CD14-positive monocyte (primary cell): ENCODE measurements at places on chromosomes 16 and 17. TPM values are rescaled to one million over a fixed set of nuclear protein-coding genes. Genes with fewer than 3 reads are reported as not detected.

DNA sequence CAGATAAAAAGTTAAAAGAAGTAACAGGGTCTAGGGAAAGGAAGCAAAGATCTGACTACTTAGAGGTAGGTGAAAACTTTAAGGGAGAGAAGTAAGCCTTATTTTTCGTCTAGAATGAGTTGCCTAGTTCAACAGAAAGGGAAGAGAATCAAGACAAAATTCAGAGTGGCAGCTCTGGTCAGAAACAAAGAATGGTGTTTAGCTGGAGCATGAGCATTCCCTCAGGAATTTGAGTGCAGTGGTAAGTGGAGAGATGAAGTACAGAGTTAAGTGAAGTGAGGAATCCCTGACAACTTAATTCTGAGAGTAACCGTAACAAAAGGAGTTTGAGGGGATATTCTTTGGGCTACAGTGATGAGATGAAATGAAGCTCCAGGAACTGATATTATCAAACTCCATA is 11.5 kb downstream of the SMG6 start:
- DNase-seq, result no peak

DNA sequence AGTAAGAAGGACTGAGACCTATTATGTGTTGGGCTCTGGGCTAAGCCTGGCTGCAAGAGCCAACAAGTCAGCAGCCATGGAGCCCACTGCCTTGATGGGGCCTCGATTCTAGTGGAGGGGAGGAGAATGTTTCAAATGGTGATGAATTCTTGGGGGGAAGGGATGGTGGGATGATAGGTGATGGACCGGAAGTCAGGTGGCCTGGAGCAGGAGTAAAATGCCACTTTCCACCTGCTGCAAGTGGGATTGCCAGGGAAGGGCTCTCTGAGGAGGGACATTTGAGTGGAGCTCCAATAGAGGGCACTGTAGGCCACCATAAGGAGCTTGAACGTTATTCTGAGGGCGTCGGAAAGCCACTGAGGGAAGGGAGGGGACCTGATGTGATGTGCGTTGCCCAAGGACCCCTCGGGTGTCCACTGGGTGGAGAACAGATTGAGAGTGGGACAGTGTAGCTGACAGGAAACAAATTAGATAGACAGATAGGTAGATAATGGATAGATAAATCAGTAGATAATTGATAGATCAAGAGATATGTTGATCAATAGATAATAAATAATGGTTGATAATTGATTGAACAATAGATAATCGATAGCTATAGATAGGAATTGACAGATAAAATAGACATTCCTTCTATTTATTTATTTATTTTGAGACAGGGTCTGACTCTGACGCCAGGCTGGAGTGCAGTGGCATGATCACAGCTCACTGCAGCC is 18.2 kb upstream of the NXPH3 start:
- DNase-seq, result peak; percentile 20

- DNase-seq, result no peak
These were observed 7.4 kb downstream of the GLIS2 start for GRCh38 chr16:4323071-4323844.

DNA sequence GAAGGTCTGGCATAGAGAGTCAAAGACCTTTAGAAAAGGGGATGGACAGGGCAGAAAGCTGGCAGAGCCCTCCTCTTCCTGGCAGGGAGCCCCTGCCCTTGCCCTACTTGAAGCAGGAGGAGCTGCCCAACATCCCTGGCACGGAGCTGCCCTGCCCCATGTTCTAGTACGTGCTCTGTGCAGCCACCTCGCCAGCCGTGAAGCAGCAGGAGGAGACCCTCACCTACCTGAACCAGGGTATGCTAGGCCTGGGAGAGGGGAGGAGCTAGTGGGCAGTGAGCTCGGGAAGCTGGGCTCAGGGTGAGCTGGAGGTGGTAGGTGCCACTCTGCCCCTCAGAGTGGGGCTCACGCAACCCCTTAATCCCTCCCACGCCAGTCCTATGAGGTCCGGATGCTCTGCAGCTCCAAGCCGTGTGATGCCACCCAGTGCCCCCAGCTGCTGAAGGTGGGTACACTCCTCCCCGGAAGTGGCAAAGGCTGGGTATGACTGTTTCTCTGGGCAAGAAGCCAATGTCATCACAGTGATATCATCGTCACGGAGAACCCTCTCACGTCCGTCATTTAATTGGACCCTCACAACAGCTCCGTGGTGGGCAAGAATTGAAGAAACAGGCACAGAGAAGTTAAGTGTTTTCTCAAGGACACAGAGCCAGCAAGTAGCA is 12.7 kb upstream of the STAC2 start:
- DNase-seq, result peak; percentile 65

The SLFN14 gene
- not detected in 2 replicates for polyA plus RNA-seq

The BAIAP3 gene
- not detected for polyA plus RNA-seq
